Activated CD4-positive, alpha-beta T cell treated with anti-CD3 and anti-CD28 coated beads for 24 hours (primary cell): ENCODE measurements at places on chromosomes 6 and 20.

DNA sequence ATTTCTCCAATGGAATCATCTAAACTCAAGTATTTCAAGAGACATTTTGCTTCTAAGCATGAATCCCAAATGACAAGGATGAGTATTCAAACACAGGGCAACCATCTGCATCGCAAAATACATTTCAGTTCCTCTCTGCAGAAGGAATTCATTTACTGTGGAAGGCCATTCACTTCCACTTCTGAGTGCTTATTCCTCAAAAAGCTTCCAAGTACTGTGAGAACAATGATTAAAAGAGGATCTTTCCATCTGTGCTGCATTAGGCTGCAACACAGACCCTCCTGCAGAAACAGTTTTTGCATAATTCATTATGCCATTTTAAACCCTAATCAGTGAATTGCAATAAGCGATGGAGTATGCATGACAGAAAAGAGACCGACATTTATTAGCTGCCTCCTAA is 52.5 kb downstream of the ARHGAP18 start:
- no peak for DNase-seq

GRCh38 chr20:47003223-47003622 is 108.6 kb downstream of the EYA2 start:
- no peak for DNase-seq

GRCh38 chr6:35850208-35850607 is 45.1 kb downstream of the LHFPL5 start:
- no peak for DNase-seq

DNA sequence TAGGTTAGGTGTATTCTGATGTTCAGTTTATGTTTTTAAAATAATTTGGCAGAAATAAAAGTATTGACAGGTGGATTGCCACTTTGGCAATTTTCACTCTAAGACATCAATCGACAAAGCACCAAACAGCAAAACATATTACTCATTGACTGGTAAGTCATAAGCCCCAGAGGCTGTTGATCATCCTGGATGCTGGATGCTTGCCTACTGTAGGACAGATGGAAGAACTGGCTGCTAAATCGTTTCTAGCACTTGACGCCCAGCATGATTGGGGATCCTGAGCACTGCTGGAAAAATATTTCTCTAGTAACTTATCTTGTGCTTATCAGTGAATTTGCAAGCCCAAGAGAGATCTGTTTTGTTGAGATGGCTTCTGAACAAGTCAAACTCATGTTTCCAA is 1001.9 kb upstream of the FLRT3 start:
- DNase-seq: no peak

- no peak for DNase-seq
Observed at GRCh38 chr6:1615151-1615852, 5.6 kb downstream of the FOXC1 start.

GRCh38 chr20:14556206-14556605 is 218.8 kb upstream of the FLRT3 start:
- DNase-seq: no peak

DNA sequence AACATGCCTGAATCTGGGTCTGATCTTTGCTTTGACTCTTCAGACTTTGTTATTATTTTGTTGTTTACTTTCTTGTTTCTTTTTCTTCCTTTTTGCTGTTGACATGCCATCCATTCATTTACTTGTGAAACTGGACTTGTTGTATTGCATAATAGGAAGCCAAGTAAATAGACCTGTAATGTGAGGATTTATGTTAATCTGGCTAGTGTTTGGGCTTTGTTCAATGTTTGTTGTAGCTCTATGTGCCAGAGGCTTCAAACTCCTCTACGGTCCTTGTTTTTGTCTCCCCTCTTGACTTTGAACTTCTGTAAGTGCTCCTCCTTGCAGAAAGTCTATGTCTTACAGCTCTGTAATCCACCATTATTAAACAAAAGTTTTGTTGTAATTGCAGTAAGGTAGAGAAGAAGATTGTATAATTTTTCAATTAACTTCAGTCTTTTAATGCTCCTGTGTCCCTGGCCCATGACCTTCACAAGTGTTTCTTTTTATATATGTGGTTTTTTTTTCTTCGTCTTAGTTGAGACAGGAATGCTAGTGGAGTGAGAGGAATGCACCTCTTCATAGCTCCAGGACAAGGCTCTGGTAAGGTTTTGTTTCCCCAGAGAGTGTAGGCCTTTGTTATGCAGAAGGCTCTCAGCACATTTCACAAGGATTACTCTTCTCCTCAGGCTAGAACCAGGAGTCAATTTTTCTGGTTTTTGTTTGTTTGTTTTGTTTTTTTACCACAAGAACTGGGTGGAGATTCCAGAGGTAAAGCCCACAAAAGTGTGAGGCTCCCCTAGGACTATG is 1061.8 kb upstream of the CITED2 start:
- DNase-seq: no peak

DNA sequence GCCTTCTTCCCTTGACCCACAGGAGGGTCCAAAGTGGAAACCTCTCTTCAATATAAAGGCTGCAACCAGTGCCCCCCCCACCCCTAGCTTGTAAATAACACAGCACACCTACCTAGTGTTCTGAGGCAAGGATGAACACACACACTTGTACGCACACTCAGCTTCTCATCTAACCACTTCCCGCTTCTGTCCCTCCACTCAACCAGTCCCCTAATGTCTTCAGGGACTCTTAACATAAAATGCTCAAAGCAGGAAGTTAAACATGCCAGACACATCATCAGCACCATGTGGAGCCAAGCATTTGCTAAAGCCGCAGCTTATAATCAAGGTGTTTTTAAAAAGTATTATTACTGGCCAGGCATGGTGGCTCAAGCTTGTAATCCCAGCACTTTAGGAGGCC is 35.3 kb downstream of the FOXQ1 start:
- DNase-seq: no peak

- no peak for DNase-seq
Observed at GRCh38 chr6:43829470-43829869, 59.5 kb downstream of the VEGFA start.

DNA sequence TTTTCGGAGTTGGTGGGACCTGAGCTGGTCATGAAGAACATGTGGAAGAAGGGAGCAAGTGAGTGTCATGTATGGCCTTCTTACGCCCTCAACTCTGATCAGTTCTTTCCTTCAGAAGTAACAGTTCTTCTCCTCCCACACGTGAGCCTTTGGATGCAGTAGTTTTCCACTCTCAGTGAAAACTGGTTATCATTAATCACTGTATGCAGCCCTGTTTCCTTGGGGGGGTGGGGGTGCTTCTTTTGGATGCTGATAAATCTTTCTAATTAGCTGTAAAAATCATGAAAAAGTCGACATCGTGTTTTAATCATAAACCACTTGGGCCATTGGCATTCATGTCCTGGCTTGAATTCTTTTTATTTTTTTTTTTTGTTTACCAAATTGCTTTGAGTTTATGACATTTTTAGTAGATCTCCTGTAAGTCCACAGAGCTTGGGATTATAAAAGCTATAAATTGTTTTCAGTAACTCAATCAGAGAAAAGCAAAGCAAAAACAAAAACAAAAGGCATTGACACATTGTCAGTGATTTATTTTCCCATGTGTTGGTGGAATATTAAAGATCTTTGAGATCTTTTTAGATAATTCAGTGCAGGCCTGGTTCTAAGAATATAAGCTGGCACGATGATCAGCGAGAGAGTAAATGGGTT is 84.8 kb downstream of the TRMT11 start:
- no peak for DNase-seq

- DNase-seq: no peak
Observed at GRCh38 chr20:57383447-57384347, 7.5 kb upstream of the RBM38 start.

- no peak for DNase-seq
Observed at GRCh38 chr20:35465976-35466375, 10.6 kb downstream of the CEP250 start.

DNA sequence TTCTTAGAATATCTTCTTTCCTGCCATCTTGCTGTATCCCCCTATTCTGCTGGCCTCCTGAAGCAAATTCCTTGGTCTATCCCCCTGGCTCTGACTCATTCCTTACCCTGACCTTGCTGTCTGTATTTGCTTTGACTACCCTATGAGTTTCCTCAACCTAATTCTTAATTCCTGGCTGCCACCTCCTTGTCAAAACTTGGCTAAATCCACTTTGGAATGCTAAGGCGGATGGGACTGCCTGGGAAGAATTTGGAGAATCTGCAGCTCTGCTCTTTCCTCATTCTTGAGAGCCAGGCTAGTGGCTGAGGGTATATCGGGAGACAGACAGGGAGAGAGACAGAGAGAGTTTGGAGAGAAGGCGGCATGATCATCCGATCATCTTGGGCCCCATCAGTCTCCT is 24.4 kb downstream of the CAP2 start:
- no peak for DNase-seq

DNA sequence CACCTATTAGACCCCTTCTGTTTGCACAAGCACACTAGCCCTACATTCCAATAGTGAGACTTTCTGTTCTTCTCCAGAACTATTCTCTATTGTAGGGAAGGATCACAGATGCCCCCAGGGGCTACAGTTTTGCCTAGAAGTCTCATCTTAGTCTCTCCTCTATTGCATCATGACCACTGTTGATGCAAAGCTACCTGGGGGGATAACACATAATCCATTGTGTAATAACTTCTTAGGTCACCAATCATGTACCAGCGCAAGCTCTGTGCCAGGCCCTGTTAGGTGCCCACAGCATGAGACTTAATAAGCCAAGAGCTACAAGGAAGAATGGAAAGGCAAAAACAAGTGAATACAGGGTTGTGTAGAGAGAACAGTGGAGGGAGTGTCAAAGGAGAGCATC is 98.1 kb upstream of the TNFAIP3 start:
- no peak for DNase-seq

DNA sequence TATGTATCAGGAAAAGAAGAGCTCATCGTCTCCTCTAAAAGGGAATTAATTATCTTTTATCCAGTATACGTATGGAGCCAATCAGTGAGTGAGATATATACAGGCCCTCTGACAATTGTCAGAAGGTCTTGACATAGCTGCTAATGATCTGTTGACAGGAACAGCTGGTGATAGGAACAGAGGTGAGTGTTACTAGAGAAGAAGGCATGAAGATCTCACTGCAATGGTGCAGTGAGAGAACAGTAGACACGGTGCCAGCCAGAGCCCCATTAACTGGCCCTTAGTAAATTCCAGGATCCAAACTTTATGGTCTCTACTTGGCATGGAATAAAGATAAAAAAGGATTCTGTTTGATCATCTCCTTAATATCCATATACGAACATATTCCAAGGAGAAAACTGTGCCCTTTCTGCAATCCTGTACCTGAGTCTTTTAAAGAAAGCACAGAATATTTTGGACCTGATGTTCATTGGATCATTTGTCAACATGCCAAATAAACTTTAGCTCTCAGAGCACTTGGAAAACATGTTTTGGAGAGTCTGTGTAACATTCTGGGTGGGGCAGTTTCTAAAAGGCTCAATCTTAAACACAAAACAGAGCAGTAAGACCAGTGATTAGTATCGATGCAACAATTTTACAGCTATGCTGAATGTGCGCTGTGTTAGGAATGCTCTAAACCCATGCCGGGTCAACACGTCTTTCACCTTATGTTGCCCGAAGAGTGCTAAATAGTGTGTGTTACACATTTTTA is 135.8 kb upstream of the CITED2 start:
- no peak for DNase-seq

DNA sequence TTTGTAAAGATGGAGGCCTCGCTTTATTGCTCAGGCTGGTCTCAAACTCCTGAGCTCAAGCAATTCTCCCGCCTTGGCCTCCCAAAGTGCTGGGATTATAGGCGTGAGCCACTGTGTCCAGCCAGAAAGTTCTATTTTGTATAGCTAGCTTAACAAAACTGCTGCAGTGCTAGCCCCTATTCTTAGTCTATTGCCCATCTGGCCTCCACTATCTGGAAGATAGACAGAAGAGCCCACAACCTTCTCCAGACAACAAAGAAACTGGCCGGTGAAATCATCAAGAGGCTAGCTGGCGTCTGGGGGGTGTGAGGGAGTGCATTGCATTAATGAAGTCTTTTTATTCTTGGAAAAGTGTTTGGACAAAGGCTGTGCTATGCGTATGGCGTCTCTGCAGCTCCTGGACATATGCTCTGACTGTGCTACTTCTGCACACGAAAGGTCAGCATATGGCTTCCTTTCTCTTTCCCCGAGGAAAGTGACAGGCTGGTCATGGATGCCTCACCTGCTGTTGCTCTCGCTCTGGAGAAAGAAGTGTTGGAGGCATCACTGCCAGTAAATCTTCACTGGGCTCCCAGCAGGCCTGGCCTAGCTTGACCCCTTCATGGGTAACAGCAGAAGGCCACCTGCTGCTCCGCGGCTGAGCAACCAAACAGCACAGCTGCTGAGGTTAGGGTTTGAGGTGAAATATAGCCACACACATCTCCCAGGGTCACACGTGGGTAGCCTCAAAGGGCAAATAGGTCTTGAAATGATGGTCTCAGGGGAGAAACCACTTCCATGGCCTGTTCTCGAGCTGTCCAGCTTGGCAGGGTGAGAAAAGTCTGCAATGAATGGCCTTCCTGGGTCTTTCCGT is 95.1 kb upstream of the IYD start:
- no peak for DNase-seq

DNA sequence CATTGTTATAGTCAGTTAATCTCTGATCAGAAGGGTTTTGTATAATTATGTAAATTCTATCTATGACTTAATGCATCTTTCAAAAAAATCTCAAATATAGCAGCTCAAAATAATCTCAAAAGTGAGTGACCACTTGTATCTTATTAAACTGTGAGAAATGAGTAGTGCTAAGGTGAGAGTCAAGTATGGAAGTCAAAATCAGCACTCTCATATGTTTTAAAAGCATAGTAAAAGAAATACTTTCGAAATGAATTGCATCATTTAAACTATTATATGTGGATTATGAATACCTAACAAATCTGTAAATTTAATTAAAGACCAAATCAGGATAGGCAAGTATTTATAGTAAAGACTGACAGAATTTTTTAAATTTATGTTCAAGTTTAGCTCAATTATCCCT is 645.6 kb downstream of the PHF3 start:
- no peak for DNase-seq

GRCh38 chr6:34340906-34341480 is 51.5 kb downstream of the NUDT3 start:
- no peak for DNase-seq

- no peak for DNase-seq
Observed at GRCh38 chr6:165848086-165848426, 185.0 kb upstream of the PDE10A start.

GRCh38 chr6:13635948-13636658 is 21.0 kb downstream of the NOL7 start:
- DNase-seq: no peak

DNA sequence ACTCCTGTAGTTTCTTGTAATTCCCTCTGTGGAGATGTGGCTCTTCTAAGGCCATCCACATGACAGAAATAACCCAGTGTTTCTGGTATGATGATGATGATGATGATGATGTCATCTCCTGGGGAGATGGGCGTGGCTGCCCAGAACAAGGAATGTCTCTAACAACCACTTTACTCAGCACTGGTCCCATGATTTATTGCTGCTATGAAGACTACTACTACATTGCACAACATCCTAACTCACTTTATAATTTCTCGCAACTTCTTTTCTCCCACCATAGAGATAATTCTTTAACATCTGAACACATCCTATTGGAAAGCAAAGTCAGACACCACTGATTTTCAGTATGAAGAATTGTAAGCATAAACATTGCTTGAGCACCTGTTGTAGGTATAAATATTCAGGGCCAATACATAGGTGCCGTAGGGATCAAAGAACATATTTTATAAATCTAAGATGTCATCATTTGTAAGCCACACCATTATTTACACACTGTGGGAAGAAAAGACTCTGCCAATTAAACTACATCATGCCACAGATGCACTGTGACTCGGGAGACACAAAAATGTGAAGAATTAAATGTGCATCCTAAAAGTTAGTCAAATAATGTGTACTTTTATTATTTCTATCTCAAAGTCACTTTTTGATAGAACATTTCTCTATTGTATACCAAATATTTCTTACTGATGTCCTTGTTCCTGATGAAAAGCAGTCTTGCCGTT is 6.4 kb downstream of the TPMT start:
- no peak for DNase-seq

- peak; percentile 90 for DNase-seq
Observed at GRCh38 chr6:158869826-158870648, 50.9 kb upstream of the EZR start.
